ENCODE measurements at places on chromosomes 4 and X.

DNA sequence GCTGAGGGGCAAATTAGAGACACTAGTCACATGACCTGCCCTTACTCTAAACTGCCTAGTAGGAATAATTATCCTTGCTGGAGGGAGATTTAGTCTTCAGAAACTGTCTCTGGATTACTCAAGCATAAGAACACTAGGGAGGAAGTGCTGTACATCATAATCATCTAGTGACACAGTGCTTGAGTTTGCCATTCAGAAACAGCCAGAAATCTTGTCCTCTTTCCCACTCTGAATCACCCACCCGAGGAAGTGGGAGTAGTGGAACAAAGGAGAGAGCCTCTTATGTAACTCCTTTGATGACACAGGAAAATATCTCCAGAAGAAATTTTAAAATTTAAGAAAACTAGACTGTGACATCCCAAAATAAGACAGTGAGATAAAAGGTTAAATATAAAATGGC is 69.3 kb upstream of the PCDH19 start:
- no peak for DNase-seq

DNA sequence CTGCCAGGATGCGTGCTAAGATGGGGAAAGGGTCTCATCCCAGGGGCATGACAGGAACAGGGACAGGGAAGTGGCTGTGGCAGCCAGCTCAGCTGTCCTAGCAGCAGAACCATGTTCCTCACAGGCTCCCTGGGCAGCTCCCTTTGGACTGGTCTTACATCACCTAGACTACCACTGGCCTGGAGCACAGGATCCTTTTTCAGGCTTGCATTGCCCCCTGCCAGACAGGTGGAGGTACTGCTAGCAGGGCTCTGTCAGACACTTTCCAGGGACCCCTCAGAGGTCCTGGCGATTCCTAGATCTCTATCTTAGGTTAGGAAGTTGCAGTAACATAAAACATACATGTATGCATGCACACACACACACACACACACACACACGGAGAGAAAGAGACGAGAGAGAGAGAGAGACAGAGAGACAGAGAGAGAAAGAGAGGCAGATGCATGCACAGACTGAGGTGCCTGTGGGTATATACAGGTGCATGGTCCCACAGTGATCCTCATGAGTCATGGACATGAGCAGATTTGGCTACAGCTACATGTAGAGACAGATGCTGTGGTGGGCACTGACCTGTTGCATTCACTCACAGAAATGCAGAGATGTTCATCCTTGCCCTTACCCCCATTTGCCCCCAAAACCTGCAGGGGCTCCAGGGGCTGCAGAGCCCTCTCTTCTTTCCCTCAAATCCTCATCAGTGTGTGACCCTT is 63.6 kb downstream of the STARD8 start:
- peak; percentile 12 for DNase-seq

DNA sequence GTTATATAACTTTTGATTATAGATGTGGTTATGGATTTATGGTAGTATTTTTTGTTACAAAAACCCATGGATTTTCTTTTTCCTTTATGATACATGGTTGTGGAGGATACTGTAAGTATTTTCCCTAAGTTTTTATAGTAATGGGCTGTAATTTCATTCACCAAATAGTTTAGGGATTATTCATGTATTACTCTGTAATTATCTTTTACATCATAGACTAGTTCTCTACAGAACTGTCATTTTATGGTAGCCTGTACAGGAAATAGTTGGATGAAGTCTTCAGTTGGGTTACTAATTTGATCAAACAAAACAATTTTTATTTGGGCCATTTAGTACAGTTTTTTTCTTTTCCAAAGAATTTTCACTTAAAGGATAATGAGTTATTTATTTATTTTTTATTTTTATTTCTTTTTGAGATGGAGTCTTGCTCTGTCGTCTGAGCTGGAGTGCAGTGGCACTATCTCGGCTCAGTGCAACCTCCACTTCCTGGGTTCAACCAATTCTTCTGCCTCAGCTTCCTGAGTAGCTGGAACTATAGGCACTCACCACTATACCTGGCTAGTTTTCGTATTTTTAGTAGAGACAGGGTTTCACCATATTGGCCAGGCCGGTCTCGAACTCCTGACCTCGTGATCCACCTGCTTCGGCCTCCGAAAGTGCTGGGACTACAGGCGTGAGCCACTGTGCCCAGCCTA is 42.1 kb downstream of the RBPJ start:
- no peak for DNase-seq

GRCh38 chr4:76605099-76605563 is 170.1 kb downstream of the SHROOM3 start:
- no peak for DNase-seq

DNA sequence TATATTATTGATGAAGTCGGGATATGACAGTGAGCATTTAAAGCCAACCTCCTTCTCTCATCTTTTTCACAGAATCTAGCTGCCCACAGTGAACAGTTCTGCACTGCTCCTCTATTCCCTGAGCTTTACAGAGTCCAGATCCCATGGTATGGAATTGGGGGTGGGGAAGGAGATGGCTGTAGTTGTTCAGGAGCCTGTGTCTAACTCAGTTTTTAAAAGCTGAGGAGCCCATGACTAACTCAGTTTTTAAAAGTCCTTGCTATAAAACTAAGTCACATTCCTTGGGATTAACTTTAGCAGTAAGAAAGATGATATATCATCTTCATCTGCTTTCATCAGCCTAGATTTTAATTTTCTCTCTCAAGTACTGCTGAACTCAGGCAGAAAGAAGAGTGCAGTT is 96.4 kb upstream of the STIM2 start:
- DNase-seq, result no peak

- DNase-seq, result no peak
Observed at GRCh38 chr4:37664696-37665095, 21.5 kb downstream of the RELL1 start.

- DNase-seq, result no peak
Observed at GRCh38 chr4:78019414-78019813, 37.7 kb upstream of the FRAS1 start.

DNA sequence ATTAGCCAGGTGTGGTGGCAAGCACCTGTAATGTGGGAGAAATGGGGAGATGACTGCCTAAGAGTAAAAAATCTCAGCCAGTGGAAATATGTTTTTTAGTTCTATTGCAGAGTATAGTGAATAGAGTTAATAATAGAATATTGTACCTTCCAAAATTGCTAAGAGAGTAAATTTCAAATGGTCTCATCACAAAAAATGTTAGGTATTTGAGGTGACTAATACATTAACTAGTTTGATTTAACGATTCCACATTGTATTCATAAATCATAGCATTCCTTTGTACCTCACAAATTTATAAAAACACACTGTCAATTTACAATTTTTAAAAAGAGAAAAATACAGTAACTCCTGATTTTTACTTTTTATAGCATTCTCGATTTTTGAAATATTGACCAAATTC is 681.5 kb upstream of the EPHA5 start:
- DNase-seq, result no peak

GRCh38 chr4:79201971-79202370 is 123.9 kb downstream of the NAA11 start:
- no peak for DNase-seq

DNA sequence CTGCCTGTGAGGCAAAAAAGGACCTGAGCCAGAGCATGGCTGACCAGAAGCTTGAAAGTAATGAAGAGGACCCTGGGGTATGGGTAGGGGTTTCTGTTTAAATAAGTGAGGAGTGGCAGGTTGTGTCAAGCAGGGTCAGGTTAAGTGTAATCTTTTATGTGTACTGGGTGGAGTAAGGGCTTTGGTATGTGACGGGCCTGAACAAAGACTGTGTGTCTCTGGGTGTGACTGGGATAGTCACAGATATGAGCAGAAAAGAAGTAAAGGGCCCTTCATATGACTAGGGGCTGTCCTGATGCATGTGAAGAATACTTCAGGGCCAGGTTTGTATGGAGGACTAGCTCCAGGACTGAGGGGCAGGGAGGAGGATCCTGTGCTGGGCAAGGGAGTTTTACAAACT is 82.4 kb downstream of the ITIH6 start:
- no peak for DNase-seq

- no peak for DNase-seq
Observed at GRCh38 chrX:76996641-76997040, 450.5 kb upstream of the FGF16 start.

GRCh38 chr4:94676970-94677369 is 80.8 kb upstream of the BMPR1B start:
- DNase-seq, result no peak

DNA sequence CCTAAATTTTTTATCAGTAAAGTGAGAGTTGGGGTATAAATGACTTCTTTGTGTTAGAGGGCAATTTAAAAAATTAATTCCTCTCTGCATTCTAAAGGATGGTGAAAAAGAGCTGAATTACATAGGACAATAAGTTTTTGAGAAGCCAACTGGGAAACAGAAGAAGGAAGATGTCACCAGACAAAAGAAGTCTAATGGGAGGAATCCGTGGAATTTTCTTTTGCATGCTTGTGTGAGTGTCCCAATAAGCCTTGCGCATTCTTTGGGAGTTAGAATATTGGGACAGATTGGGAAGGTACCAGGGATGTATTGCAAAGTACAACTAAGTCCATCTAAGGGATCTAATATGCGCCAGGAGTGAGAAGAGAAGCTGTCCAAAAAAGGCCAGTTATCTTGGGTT is 35.1 kb upstream of the NR3C2 start:
- no peak for DNase-seq

DNA sequence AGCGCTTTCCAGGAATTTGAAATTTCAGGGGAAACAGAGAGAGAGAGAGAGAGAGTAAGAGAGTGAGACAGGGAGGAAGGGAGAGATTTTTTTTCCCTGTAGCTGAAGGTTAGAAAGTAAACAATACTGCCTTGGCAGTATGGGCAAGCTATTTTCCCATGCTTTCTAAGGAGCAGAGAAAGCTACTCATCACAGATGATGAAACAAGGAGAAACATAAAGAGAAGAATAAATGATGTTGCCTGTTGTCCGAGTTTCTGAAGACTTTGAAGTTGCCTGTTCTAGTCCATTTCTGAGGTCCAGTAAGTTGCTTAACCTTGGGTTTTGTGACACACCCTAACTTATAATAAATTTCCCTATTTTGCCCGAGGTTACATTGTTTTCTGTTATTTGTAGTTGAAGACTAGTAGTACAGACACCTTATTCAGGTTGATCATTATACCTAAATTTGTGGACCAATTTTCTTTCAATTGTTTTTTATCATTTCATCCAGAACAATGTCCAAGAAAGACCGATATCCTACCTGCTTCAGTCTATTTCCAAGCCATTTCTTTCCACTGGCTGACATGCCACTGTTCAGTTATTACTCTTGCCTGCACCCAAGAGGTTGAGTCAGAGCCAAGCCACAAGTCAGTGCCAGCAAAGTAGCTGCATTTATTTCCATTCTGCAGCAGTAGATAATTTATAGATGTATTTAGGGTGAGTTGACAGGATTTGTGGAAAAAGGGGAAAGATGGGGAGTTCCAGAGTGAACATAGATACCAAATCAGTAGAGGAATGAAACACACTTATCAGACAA is 49.7 kb upstream of the SLC16A2 start:
- no peak for DNase-seq

- DNase-seq, result no peak
Observed at GRCh38 chrX:119187298-119187697, 48.8 kb upstream of the PGRMC1 start.

DNA sequence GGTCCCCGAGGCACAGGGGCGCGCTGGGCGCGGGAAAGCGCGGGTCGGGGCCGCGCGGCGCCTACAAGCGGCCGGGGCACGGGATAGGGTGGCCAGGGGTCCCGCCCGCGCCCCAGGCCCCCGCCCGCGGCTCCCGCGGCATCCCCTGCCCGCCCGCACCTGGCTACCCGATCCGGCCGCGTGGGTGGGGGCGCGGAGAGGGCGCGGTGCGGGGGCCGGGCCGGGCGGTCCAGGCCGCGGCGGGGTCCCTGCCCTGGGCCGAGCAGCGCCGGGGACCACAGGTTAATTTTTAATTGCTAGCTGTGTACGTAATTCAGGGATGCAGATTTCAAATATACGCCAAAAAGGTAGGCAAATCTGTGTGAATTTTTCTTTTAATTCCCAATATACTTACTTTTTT is 44.3 kb upstream of the FAM47C start:
- no peak for DNase-seq

DNA sequence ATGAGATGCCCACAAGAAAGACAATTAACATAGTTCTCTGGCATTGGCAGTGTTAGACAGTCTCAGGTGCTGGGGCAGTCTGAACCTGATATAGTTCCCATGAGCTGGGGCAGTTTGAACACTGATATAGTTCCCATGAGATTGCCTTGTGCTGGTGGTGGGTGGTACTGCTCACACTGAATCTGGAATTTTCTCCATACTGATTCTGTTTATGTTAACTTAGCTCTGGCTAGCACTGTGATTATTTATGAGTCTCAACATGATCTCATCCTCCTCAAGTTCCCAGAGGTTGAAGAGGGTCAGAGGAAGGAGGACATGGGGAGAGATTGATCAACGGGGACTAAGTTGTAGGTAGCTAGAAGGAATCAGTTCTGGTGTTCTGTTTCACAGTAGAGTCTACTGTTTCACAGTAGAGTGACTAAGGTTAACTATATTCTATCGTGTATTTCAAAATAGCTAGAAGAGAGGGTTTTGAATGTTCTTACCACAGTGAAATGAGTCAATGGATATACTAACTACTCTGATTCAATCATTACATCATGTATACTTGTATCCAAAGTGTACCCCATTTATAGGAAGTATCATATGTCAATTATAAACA is 379.9 kb downstream of the ADAM29 start:
- no peak for DNase-seq

DNA sequence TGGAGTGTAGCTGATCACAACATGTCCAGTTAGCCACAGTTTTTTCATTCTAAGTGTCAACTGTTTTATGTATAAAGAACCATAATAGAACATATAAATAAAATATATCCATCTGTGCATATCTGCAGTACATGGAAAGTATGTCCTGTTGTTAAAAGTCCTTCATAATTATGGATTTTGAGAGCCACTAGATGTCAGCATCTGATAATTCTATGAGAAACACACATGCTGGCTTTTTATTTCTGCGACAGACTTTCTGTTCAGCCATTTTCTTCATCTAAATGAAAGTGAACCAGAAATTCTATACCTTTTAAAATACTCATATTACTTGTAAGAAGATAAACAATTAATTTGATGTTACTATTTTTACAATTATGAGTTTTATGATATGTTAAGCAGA is 251.5 kb downstream of the GPM6A start:
- DNase-seq, result no peak

GRCh38 chrX:10619425-10620046 is 849 bp downstream of the MID1 start:
- no peak for DNase-seq

- no peak for DNase-seq
Observed at GRCh38 chr4:4308800-4309441, 18.9 kb downstream of the ZBTB49 start.

DNA sequence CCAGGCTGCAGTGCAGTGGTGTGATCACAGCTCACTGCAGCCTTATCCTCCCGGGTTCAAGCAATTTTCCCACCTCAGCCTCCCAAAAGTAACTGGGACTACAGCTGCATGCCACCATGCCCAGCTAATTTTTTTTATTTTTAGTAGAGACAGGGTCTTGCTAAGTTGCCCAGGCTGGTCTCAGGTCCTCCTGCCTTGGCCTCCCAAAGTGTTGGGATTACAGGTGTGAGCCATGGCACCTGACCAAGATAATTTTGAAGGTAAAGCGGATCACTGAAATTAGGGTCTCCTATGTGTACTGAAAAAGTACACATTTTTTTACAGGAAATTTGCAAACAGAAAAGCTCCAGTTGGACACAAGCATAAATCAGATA is 4.8 kb downstream of the SAT1 start:
- no peak for DNase-seq
